Osteocyte (in vitro differentiated cells): ENCODE measurements at places on chromosomes 6 and 20.
A peak's percentile ranks its signal among the peaks of the same experiment; 100 is the strongest.

DNA sequence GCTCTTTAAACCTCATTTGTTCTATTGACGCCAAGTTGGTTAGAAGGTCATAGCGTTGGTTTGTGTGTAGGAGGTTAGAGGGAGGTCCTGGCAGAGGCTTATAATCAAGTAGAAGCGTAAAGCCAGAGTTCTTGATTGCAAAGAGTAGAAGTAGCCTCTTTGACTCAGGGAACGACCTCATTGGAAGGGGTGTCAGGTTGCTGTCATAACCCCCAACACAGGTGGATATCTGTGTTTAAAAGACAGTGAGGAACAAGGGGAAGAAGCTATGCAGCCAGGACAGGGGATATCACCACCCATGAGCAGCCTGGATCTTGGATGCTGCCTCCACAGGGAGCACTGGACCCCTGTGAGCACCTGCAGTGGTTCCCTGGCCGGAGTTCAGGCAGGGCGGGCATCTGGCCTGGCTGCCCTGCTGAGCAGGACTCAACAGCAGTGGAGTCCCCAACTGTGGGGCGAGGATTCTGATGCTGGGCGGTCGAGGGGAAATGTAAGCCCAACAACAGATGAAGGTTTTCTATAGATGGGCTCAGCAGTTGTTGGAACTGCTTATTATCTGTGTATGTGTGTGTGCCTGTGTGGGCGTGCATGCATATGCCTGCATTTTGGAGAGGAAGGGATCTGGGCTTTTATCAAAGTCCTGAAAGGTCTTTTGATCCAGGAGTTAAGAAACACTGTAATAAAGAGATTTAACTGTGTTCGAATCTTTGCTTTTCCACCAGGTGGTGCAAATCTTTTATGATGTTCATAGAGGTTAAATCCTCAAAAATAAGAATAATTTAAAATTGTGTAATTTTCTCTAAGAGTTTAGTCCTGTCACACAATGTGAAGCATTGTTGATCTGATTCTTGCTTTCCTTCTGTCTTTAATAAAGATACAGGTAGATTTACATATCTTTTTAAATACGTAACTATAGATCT is 27.7 kb downstream of the HIVEP1 start:
- DNase-seq = no peak

DNA sequence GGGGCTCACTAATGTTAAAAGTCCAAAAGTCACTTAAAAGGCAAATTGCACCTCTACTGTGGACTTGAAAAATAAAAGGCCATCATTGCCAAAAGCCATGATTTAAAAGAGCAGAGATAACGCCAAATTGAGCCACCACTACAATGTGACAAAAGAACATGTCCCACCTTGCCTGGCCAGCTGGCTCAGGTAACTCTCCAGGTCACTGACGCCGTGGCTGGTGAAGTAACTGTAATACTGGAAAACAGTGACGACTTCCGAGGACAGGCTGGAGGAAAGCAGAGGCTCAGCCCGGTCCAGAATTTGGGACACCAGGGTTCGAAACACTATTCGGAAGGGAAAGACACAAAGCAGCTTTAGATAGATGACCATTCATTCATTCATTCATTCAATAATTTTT is 29.3 kb upstream of the ARMH2 start:
- no peak for DNase-seq

DNA sequence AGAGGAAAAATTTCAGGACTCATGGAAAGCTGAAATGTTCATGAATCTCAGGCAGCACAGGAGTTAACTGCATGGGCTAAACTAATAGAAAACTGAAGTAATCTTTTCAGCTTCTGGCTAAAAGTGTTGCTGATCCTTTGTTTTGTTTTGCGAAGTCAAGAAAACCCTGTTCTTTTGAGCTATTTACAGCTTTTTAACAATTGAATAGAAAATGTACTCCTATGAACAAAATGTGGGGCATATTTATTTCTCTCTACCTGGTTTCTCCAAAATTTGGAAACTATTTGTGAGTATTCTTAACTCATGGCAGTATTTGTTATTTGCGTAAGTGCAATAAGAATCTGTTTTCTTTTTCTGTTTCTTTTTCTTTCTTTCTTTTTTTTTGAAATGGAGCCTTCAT is 818.8 kb upstream of the CITED2 start:
- no peak for DNase-seq

DNA sequence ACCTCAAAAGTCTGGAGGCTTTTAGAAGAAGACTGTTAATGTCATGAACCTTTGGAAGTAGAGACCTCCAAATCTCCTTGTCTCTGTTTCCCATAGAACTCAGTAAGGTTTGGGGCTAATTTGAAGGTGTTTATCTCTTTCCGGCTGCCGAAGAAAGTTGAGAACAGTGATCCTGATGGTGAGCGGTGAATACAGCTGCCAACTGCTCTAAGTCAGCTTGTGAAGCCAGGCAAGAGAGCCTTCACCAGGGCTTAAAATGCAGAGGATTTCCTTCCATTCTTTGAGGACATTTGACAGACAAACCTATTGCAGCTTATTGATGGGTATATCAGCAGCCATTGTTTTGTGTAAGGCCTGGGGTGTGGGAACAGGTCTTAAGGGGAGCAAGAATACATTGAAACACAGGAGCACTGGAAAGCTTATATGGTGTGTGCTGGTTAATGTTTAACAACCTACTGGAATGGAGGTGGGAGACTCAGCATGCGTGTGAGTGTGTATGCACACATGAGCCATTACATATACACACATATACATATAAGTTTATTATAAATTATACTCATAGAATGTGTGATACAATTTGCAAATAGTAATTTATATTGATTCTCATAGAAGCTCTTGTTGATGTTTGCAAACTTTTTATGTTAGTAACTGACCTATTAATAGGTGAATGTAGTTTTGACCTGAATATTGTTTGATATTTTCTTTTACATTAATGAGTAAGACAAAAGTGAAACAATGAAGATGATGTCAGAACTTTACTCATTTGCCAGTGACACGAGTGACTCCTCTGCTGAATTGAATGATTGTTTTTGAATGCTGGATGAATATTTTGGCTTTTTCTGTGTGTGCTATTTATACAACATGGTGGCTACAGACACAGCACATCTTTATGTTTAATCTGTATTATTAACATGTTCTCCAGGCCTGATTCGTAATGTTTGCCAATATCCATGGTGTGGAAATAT is 18.1 kb downstream of the PLEKHG1 start:
- DNase-seq = no peak

- DNase-seq = no peak
Observed at GRCh38 chr6:55826941-55827340, 48.4 kb downstream of the BMP5 start.

DNA sequence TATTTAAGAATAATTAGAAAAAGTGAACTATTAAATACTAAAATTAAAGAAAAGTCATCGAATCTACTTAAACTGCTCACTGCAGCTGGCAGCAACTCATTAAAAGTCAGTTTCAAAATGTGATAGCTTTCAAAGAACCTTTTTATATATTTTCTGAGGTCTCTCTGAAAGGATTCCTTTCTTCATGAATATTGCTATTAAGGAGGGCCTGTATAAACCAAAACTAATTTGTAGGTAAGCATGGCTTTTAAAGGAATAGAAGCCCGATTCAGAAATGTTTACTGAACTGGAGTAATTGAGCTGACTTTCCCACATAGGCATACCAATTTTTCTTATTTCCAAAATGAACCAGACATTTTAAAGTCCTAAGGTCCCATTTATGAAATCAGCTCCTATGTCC is 41.2 kb upstream of the ENPP1 start:
- no peak for DNase-seq

GRCh38 chr6:14501914-14502313 is 384.3 kb downstream of the CD83 start:
- no peak for DNase-seq

- DNase-seq = no peak
Observed at GRCh38 chr6:126797981-126798380, 320.5 kb upstream of the RSPO3 start.

DNA sequence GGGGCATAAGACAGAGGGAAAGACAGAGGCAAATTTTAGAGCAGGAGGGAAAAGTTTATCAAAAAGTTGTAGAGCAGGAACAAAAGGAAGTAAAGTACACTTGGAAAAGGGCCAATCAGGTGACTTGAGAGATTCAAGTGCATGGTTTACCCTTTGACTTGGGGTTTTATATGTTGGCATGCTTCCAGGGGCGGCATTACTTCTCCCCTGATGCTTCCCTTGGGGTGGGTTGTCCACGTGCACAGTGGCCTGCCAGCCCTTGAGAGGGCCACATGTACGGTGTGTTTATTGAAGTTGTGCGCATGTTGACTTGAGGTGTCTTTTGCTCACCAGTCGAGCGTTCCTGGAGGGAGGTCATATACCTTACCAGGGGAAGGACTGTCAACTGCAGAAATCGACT is 259.5 kb upstream of the JARID2 start:
- no peak for DNase-seq

DNA sequence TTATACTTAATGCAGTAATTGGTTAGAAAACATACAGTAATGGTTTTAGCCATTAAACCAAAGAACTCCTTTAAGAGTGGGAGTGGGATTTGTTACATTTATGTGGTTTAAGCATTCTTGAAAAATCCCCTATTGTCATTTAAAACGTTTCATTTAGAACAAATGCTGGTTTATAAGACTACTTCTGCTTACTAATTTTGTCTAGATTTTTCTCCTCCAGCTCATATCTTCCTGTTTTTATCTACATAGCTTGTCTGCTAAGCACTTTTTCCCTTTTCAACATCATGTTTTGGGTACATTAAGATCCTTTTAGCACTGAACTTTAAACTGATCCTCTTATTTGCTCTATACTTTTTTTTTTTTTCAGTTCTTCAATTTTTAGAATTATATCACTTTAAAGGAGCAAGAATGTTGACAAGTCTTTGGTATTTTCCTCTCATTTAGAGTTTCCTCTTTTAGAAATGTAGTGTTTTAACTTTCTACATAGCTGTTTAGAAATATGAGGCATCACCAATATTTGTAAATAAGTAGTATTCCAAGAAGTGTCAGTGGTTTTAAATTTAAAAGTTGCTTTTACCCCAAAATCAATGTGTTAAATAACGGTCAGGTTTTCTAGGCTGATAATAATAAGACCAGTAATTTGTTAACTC is 80.9 kb downstream of the SESN1 start:
- no peak for DNase-seq

GRCh38 chr6:148533309-148534107 is 190.9 kb downstream of the SASH1 start:
- no peak for DNase-seq

DNA sequence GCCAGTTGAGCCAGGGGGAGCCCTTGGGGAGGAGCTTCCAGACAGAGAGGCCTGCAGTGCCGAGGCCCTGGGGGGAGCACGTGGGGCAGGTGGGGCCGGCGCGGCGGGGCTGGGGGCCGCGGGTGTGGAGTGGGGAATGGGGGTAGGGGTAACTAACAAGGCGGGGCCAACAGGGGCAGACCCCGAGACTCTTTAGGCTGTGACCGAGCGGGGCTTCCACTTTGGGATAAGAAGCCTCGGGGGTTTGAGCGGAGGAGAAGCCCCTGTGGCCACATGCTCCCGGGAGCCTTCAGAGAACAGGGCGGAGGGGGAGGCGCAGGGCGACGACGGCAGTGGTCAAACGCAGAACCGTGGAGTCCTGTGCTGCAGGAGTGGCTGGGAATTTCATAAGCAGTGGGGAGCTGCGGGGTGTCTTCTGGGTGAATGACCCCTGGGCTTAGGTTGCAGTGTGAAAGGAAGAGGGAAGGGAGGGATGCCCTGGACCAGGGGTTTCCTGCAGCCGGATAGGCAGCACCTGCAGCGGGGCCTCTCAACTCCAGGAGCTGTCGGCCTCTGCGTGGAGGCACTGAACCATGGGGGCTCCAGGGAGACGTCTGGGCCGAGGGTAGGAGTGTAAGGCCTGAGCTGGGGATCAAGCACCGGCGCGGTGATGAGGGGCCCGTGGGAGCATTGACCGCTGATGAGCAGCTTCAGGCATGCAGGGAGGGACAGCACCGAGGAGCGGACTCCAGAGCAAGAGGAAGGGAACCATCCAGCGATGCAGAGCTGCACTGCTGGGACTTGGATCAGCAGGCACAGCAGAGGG is 121.0 kb downstream of the SYNDIG1 start:
- peak; percentile 80 for DNase-seq

DNA sequence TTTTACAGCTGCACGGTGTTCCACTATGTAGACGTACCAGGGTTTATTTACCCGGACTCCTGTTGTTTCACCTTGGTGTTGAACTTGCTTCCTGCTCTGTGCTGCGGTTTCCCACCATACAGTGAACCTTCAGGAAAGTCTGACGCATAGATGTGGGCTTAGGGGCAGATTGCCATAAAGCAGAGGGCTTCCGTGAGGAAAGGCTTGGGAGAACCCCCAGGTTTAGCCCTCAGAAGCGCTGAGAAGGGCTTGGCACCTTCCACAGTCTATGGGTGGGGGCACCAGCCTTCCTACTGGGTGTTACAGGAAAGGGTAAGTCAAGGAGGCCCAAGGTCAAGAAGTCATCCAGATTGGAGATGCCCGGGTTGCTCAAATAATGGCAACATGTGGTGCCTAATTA is 19.2 kb upstream of the MRPS18A start:
- no peak for DNase-seq

GRCh38 chr6:1802491-1803395 is 193.0 kb downstream of the FOXC1 start:
- DNase-seq = no peak

GRCh38 chr20:45507011-45507820 is 8.2 kb downstream of the SPINT3 start:
- DNase-seq = peak; percentile 27

DNA sequence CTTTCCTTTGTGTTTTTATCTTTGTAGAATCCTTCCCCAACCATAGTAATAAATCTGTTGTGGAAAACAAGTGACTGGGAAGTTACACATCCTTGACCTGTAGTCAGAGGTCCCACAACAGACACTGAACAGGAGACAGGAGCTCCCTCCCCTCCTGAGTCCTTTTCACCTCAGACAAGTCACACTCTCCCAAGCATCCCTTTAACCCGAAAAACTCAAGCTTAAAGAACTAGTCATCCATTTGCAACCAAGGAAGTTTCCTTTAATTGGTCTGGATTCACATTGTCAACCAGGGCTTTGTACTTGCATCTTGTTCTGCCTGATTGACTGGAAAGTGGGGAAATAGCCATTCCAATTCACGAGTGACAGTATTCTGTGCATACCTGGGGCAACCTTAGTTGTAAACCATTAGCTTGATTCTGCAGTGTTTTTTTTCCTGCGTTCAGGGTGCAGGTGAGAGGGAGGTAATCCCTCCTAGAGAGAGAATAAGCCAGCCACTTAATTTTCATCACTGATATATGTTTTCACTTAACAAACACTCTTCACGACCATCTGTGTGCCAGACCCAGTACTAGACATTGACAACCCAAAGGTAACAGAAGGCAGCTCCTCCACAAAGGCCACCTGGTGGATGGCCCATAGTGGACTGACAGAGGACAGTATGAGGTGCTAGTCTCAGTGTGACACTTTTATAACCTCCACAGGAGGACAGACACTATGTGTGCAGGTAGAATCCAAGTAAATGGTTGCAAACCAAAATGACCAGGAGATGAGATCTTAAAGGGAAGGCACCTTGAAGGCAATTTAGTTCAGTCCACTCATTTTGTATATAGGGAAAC is 112.4 kb downstream of the SLX4IP start:
- no peak for DNase-seq

- no peak for DNase-seq
Observed at GRCh38 chr6:17454316-17455005, 61.1 kb downstream of the CAP2 start.

- no peak for DNase-seq
Observed at GRCh38 chr6:117194978-117195377, 70.4 kb upstream of the VGLL2 start.
